ENCODE measurements at places on chromosomes 2 and 18.

GRCh38 chr2:177129610-177130009 is 83.0 kb upstream of the HNRNPA3 start:
- no peak for DNase-seq

GRCh38 chr2:121611730-121612705 is 37.2 kb downstream of the CLASP1 start:
- DNase-seq, result no peak

- no peak for DNase-seq
Observed at GRCh38 chr18:26519114-26519513, 29.2 kb downstream of the KCTD1 start.

DNA sequence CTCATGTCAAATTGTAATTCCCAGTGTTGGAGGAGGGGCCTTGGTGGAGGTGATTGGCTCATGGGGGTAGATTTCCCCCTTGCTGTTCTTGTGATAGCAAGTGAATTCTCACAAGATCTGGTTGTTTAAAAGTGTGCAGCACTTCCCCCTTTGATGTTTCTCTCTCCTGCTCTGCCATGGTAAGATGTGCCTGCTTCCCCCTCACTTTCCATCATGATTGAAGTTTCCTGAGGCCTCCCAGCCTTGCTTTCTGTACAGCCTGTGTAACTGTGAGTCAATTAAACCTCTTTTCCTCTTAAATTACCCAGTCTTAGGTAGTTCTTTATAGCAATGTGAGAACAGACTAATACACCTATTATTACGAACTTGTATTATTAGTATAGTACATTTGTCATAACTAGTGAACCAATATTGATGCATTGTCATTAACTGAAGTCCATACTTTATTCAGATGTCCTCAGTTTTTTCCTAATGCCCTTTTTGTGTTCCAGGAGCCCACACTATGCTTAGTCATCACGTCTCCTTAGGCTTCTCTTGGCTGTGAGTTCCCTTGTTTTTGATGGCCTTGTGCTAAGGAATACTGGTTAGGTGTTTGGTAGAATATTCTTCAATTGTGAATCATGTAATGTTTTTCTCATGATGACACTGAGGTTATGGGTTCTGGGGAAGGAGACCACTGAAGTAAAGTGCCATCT is 4.5 kb upstream of the MAP3K2 start:
- DNase-seq, result no peak

DNA sequence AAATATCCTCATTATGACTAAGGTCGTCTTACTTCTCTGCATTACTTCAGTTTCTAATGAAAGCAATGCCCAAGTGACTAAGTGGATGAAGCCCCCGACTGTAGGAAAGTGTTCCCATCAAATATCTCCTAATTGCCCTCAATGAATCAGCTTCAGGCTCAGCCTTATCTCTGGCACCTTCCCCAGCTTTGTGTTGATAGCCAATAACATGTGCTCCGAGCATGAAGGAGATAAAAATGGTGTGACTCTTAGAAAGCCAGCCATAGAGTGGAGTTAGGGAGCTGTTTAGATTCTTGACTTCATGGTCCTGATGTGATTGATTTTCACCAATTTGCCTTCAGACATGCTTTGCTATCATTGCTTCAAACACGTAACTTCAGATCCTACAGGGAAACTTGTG is 339.2 kb upstream of the NRP2 start:
- no peak for DNase-seq
